ENCODE measurements at places on chromosomes 5 and 9.

- DNase-seq: no peak
Measured at GRCh38 chr9:121773954-121774714, 122.7 kb downstream of the DAB2IP start.

DNA sequence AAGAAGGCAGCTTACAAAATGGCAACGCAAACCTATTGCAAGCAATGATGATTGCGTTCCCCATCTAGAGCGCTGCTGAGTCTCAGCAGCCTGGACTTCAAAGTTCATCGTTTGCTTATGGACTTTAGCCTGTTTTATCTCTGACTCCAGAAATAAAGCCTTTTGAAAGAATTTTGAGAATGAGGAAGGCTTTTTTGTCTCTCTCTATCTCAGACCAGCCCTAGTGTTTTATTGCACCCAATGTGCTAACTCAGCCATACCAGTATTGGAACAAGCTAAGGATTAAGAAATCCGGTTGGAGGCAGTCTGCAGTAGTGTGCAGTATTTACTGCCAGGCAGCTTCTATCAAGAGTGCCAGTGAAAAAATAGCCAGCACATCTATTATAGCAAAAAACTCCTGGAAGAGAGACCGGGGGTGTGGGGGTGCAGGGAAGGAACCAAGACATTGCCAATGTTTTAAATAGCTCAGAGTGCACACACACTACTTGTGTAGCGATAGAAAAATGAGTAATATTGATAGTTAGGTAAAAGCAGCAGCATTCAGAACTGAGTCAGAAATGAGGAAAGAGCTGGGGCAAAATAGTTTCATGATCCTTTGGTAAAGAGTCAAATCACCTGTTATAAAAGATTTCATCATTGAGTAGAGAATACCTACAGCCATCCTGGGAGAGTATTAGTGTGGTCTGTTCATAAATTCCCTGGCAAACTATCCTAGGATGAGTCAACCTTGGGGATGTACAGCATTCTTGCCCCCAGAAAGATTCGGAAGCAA lies 219.0 kb downstream of the ZNF608 start:
- no peak for DNase-seq

DNA sequence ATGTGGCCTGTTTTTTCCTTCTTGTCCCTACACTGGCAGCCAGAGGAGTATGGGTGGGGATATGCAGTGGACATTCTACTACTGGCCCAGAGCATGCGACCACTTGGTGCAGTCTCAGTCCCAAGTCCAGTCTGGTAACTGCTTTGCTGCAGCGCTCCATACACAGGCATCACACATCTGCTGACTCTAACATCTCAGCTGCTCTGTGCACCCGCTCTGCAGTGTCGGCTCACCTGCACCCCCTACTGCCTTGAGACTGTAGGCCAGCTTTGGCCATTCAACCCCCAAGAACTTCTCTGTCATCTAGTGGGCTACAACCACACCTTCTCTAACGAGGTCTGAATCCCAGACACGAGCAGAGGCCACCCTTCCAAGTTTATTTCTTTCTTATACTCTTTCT lies 46.4 kb upstream of the SLCO6A1 start:
- no peak for DNase-seq

- DNase-seq: no peak
Measured at GRCh38 chr5:160496784-160497183, 75.1 kb downstream of the PTTG1 start.

- DNase-seq: no peak
Measured at GRCh38 chr5:159581502-159582249, 251.4 kb upstream of the IL12B start.

- DNase-seq: no peak
Measured at GRCh38 chr5:6311568-6312501, 66.5 kb downstream of the MED10 start.

DNA sequence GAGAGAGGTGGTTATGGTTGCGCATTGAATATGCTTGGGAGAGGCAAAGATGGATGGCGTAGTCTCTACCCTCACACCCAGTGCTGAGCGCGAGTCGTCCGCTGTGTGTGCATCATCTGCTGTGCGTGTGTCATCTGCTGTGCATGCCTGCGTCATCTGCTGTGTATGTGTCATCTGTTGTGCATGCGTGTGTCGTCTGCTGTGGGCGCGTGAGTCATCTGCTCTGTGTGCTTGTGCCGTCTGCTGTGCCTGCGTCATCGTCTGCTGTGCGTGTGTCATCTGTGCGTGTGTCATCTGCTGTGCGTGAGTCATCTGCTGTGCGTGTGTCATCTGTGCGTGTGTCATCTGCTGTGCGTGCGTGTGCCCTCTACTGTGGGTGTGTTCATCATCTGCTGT lies 68.0 kb upstream of the IRX4 start:
- no peak for DNase-seq

GRCh38 chr5:72013766-72014624 lies 93.3 kb upstream of the MAP1B start:
- DNase-seq: no peak

GRCh38 chr5:121325930-121326329 lies 525.8 kb upstream of the FTMT start:
- no peak for DNase-seq

DNA sequence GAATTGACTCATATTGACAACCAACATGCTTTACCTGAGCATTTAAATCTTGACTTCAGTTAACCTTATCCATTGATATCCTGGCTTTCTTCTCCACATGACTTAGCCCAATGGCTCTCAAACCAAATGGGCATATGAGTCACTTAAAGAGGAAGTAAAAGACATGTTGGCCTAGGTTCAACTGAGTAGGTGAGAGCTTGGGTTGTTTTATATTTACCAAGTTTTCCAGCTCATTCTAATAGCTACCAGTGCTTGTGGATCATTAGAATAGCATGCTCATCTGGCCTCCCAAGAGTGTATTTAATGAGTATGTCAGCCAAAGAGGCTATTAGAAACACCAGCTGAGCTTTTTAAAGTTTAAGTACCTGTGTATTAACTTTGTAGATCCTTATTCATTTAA lies 1049.0 kb downstream of the PTPRD start:
- no peak for DNase-seq

DNA sequence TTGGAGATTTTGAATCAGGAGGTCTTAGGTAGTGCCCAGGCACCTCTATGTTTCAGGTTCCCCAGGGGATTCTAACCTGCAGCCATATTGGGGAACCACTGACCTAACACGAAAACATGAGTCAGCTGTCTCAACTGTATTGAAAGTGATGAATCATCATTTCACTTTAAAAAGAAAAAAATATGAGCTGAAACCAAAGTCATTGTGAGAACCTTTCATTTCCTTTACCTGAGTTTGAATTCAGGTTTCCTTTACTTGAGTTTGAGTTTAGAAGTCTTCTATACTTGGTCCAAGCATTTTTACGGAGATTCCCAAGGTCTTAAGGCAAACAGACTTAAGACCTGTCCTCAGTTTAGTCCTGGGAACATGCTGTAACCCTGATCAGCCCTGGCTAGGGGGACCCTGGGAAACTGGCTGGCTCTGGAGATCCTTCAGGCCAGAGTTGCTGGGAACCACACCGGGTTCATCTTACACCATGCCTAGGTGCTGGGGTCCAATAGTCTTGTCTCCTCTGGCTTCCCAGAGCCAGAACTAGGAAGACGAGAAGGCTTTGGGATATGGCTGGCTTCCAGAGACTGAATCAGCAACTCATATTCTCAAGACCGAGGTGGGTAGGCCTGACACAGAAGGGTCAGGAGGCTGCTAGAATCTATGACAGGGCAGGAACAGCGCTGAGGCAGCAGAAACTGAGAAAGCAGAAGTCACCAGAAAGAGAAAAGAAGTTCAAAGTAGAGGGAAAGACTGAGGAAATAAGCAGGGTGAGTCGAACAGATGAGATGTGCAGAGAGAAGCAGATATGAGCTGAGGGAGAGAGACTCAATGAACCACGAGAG lies 16.4 kb upstream of the PDCD1LG2 start:
- DNase-seq: peak; percentile 26

DNA sequence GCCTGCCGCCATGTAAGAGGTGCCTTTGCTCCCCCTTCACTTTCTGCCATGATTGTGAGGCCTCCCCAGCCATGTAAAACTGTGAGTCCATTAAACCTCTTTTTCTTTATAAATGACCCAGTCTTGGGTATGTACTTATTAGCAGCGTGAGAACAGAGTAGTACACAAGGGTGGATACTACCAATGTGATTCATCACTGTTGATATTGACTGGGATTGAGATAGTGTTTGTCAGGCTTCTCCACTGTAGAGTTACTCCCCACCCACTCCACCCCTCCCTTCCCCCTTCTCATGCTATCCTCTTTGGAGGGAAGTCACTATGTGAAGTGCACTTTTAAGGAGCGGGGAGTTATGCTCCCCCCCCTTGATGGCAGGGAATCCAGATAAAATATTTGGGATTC lies 11.4 kb upstream of the CRHBP start:
- no peak for DNase-seq

GRCh38 chr5:6786786-6787495 lies 73.7 kb downstream of the TENT4A start:
- DNase-seq: no peak

All from stimulated activated CD4-positive, alpha-beta T cell treated with anti-CD3 and anti-CD28 coated beads, Interleukin-4, amount 100 ng/mL, for 1 hour (primary cell).